Stimulated activated CD8-positive, alpha-beta memory T cell treated with anti-CD3 and anti-CD28 coated beads, Interleukin-2, amount 100 ng/mL, for 1 hour (primary cell): ENCODE measurements at places on chromosomes 7 and 10.

DNA sequence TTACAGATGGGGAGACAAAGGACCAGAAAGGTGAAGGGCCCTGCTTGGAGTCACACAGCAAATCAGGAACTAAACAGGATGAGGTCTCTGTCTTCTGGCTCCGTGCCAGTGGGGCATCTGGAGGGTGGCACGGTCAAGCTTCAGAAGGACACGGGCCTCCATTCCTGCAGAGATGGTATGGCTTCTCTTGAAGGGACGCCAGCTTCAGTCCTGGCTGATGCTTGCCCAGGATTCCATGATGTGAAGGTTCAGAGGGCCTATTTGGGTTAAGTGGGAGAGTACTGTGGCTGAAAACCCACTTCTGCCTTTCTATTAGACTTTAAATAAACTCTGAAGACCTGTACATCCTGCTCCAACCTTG lies 6.1 kb downstream of the RAMP3 start:
- no peak for DNase-seq

GRCh38 chr7:141012696-141013344 lies 1.9 kb downstream of the MRPS33 start:
- no peak for DNase-seq

DNA sequence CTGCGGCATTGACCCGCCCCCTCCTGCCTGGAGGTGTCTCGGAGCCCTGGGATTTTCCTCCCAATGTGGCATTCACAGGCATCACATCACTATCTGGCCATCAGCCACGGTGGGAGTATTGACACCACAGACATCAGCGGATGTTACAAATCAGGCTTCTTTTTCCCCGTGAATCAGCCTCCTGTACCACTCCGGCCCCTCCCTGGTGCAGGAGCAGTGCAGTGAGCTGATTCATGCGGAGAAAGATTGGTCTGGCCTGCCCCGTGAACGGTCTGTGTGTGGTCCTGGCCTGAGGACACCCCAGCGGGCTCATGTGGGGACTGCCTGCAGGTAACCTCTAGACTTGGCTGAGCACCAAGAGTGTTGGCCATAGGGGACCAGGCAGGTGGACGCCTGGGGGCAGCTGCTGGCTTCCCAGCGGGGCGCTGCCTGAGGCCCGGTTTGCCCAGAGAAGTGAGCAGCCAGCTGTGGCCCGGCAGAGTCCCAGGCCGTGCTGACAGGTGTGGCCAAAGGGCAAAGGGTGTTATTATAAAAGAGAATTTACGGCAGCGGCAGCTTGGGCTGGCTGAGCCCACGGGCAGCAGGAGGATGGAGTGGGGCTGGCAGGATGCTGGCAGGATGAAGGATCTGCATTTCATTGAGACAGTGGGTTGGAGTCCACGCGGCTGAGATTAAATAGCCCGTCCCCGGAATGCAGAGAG lies 32.1 kb upstream of the GNA12 start:
- DNase-seq, result no peak

DNA sequence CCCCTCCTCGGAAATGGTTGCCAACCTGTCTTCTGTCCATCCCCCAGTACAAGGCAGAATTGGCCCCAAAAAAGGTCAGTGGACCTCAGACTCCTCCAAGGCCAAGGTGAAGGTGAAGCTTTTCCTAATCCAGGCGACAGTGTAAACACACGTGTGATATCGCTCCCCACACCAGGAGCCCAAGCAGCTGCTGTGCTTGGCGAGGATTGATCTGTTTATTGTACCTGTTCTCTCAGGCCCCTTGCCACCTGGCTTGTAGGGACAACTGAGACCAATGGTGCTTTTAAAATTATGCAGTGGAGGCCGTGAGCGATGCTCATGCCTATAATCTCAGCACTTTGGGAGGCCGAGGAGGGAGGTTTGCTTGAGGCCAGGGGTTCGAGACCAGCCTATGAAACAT lies 66.1 kb upstream of the GTF2IRD1 start:
- no peak for DNase-seq

DNA sequence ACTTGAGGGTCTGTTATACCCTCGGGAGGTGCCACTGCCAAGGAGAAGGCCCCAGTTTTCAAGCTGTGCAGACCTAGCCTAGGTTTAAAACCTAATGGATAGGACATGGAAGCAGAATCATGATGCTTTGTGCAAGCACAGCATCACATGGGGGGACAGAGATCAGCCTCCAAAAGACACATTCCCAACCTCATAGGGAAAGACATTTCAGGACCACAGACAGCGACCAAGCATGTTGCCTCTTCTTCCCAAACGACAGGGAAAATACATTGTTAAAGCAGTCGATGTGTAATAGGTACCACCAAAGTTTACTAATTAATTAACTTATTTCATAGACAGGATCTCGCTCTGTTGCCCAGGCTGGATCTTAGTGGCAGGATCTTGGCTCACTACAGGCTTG lies 573.9 kb downstream of the TCERG1L start:
- no peak for DNase-seq

DNA sequence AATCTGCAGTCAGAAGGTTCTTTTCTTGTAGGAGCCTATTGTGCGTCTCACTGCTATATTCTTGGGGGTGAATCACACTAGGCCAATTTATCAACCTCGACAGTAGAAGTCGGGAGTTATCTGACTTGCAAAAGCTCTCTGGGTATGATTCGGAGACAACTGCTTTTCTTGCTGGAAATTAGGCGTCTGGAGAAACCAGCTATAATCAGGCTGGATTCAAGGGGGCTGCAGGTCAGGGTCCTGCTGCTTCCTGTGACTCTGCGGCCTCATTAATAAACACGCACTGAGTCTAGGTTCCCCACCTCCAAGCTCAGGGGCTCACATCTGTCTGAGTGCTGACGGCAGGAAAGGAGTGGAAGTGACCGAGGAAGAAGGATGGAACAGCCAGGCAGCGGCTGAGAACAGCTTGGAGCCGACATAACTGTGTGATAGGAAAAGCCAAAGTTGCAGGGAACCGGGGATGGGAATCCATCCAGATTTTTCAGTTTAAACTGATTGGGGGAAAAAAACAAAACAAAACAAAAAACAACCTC lies 184.6 kb downstream of the FANK1 start:
- no peak for DNase-seq

- DNase-seq, result no peak
These were observed 31.9 kb downstream of the NEUROD6 start for GRCh38 chr7:31308652-31309051.

DNA sequence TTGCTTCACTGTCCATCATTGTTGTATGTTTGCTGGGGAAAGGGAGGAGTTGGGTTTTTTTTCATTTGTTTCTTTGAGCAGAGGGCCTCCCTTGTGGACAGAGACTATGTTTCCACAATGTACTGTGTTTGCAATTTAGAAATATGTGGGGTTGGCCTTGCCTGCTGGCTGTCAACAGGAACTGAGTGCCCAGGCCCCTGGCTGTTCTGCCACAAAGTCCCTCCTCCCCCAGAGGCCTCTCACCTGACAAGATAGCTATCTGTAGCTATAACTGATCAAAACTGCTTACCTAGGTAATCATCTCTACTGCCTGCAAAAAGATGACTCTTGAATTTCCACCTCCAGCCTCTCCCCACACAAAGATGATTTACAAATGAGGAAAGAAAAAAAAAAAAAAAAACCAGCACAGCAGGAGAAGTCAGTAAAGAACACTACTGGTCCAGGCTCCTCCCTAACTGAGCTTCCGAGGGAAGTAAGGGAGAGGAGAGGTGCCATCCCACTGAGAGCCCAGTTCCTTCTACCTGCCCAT lies 121.8 kb downstream of the SGMS1 start:
- DNase-seq, result no peak

GRCh38 chr10:113059371-113059780 lies 109.3 kb downstream of the TCF7L2 start:
- no peak for DNase-seq

DNA sequence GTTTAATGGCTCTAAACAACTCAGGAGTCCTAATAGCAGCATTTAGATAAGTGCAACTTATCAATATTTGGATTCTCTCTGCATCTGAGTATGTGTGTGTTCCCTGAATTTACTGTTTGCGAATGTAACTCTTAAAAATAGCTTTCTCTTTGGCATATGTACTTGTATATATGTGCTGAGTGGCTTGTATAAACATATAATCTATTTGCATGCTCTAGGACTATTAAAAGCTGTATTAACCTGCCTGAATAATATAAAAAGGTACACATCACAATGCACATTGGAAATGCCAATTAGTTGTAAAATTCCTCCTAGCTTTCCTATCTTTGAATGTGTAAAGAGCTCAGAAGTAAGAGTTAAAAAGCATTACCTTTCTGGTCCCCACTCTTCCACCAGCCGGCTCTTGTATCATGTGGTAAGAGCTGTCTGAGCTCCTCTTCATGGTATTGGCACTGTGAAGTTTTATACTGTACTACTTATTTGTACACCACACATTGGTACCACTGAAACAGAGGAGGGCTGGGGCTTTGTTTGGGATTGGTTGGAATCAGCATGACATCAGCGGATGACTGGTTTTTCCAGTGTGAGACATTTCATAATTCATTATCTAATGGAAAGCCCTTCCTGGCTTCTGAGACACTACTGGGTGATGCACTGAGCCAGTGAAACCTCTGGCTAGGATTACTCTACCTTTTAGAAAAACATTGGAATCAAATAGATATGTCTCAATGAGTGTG lies at the start of gene INHBA:
Gene INHBA, minus strand, starts transcription at position 456 of the 737 bp plus-strand sequence. CDS start 2,716 bp downstream, outside the sequence.
- no peak for DNase-seq

DNA sequence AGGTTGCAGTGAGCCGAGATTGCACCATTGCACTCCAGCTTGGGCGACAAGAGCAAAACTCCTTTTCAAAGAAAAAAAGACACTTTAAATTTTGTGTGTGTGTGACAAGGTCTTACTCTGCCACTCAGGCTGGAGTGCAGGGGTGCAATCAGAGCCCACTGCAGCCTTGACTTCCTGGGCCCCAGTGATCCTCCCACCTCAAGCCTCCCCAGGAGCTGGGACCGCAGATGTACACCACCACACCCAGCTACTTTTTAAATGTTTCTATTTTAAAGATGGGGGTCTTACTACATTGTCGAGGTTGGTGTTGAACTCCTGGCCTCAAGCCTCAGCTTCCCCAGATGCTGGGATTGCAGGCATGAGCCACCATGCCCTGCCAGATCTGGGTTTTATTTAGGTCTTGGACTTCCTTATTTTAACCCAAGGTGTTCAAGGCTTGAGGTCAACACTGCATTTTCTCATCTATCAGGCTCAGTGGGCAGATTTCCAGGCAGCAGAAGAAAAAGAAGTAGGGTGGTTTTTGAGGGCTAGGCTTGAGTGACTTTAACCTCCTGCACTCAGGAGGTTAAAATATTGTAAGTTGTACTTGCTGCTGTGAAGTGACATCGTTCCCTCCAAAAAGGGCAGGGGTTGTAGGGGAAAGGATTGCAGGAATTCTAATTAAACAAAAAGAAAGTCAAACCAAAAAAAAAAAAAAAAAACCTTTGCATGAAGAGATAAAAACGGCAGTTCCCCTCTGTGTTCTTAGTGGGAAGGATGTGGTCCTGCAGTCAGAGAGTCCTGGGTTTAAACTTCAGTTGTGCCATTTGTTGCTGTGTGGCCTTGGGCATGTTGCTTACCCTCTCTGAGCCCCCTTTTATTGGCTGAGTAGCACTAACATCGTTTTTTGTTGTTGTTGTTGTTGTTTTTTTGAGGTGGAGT lies 71.5 kb downstream of the CARD11 start:
- no peak for DNase-seq

- no peak for DNase-seq
These were observed 77.8 kb downstream of the TCF7L2 start for GRCh38 chr10:113027574-113028455.

GRCh38 chr7:179209-179681 lies 13.1 kb upstream of the FAM20C start:
- no peak for DNase-seq

DNA sequence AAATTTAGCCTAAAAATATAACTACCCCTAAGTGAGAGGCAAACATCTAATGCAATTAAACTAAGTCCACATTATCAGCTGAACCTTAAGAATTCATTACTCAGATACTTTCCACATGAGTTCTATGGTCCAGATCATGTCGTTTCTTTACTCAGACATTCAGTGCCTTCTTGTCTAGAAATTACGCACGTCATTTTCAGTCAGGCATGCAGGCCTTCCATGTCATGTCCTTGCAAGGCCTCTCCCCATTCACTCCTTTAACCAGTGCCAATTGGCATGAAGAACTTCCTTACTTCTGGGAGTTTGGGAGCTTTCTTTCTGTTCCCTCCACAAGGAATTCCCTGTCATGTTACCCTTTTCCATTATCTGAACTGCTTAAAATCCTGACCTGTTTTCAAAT lies 118.8 kb downstream of the NRP1 start:
- DNase-seq, result no peak

- DNase-seq, result no peak
These were observed 164.2 kb downstream of the HDAC9 start for GRCh38 chr7:18659746-18660145.

GRCh38 chr10:49791100-49791499 lies 29.0 kb upstream of the OGDHL start:
- DNase-seq, result no peak

DNA sequence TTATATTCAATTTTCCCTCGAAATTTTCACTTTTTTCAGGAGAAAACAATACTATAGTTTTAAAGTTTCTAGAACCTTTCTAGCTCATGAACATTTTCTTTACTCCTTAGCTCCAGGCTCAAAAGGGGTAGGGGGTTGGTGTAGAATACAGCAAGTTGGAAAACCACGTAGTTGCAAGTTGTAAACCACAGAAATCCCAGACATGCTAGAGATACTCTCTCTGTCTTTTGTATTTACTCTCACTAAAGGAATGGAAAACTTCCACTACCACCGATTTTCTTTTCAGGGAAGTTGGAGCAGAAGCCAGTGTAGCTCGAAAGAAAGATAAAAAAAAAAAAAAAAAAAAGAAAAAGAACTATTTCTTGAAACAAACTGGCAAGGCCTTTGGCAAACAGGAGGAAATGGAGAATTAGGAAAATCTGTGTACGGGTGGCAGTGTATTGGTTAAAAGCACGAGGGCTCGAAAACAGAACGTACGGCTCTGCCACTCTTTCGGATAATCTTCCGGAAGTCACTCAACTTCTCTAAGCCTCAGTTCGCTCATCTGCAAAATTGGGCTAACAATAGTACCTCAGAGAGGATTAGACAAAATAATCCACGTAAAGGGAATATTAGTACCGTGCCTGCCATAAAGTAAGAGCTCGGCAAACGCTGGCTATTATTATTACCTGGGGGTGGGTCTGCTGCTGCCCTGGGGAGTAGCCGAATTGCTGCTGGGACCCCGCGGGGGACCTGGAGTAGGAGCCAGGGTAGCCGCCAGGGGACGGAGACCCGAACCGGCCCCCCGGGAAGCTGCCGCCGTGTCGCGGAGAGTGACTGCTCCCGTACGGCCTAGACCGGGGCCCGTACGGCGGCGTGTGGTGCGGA lies 628 bp downstream of the MPLKIP start:
- no peak for DNase-seq

GRCh38 chr10:118723466-118723865 lies 31.3 kb downstream of the CACUL1 start:
- no peak for DNase-seq

GRCh38 chr10:61931620-61932332 lies 30.3 kb downstream of the ARID5B start:
- DNase-seq, result no peak

GRCh38 chr10:126391192-126391885 lies 3.1 kb upstream of the ADAM12 start:
- no peak for DNase-seq

DNA sequence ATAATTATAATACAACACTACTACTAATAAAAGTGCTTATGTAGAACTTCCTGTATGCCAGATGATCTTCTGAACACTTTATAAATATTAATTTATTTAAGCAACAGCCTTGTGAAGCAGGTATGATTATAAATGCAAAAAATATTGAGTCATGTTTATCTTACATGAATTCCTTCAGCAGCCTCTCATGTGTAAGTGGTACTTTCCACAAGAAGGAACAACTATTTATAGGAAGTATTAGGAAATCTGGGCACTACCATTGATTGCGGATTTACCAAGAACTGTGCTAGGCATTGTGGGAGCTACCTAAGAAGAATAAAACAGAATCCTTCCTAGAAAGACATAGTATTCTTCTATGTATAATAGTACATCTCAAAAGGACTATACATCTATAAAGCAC lies 10.7 kb upstream of the STEAP4 start:
- DNase-seq, result no peak
